ENCODE measurements at places on chromosomes 1 and 21. TPM values are rescaled to one million over a fixed set of nuclear protein-coding genes. Genes with fewer than 3 reads are reported as not detected.
A peak's percentile ranks its signal among the peaks of the same experiment; 100 is the strongest.

DNA sequence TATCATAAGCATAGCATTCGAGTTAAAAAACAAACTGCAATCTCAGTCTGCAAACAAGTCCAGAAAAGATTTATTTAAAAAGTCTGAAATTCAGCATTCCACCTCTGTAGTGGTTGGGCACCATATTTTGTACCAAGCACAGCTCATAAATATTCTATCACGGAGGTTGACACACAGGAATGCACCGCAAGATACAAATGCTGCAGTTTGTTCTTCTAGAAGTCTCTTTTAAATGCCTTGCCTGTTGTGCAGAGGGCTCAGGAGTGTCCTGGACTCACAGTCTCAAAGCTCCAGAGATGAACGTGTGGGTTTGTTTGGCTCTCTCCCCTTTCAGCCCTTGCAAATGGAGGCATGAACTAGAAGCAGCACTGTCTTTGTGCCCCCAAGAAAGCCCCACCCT is 212.4 kb upstream of the USP24 start:
- DNase-seq, result no peak

- no peak for DNase-seq
Observed at GRCh38 chr1:33096363-33097005, 15.5 kb downstream of the AZIN2 start.

DNA sequence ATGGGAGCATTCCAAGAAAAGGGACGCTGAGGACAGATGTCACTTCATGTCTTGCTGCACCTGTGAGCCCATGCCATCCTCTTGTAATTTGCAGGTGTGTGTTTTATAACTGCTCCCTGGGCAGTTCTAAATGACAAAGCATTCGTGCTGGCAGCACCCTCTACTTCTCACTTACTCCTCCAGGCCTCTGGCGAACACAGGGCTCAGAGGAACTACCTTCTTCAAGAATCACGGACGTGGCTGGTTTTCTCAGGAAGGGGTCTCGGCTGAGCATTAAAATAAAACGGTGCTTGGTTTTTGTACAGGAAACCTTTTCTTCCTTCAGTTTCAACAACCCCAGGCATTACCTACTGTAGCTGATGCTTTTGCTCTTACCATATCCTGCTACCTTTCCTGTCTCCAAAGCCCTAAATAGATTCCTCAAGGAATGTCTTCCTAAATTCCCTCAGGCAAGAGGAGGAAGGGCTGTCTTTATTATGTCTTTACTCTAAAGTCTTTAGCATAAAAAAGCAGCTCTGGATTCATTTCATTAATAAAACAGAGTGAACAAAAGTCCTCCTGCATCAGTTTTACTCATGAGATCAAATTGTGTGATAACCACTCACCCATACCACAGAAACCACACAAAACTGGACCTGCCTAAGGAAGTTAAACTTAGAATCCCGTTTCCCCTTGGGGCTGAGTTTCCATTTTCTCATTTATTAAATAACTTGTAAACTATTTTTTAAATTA is 79.0 kb upstream of the MAP10 start:
- DNase-seq, result no peak

DNA sequence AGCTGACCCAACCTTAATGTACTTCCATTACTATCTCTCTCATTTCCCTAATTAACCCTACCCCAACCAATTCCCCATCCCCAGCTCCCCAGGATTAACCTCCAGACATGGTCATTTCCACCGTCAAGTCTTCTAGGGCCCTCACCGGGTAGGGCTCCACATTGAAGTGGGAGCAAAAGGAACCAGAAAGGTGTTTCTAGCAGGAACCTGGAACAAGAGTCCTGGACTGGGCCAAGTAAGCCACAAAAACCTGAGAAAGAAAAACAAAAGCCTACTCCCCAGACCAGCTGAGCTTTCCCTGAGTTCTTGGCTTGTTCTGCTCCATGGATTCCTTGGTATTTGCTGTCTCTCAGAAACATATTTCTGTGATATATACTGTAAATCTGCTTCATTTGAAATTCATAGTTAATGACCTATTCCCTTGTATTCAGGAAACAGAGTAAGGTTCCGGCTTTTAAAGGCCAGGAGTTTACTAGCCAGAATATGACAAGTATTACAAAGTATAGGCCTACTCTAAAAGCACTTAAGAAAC is 58.4 kb downstream of the SYF2 start:
- DNase-seq, result no peak

CCDC30 gene
- total RNA-seq, result 3.5 TPM

DNA sequence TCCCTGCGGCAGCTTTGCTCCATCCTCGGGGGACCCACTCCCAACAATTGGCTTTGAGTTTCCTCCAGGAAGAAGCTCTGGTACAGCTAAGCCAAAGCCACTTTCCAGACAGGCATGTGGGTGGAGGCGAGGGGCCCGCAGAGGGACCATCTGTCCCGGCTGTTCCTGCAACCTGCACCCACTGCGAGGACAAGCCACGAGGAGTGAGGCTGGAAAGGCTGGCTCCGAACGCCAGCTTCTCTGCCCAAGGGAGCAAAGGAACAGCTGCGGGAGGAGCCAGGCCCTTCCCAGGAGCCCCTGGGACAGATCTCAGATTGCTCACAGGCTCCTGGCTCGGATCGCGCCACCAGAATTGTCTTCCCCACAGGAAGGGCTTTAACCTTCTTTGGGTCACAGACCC is 28.3 kb upstream of the PEF1 start:
- DNase-seq, result no peak

DNA sequence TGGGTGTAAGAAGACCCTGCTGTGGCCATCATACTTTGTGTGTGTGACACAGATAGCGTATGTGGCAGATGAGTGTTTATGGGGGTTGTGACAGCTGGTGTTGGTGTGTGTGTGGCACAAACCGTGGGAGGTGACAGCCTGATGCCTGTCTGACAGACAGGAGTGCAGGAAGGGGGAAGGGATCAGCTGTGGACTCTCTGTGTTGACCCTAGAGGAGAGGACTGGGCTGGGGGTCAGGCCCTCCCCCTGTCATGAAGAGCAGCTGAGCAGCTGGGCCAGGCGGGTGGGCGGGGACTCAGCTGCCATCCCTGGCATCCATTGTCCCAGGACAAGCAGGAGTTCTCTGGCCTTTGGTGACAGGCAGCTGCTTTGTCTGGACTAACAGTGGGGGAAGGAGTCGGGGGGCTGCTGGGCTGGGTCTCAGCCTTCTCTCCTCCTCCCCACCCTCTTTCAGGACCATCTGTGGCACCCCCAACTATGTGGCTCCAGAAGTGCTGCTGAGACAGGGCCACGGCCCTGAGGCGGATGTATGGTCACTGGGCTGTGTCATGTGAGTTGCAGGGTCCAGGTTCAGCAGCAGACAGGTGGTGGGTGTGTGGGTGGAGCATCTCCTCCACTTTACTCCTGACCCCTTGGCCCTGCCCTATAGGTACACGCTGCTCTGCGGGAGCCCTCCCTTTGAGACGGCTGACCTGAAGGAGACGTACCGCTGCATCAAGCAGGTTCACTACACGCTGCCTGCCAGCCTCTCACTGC is 2.3 kb downstream of the PLK3 start:
- no peak for DNase-seq

CASQ1 gene
- not detected for total RNA-seq

GRCh38 chr1:35058988-35059387 is 20.2 kb upstream of the ZMYM1 start:
- no peak for DNase-seq

DNA sequence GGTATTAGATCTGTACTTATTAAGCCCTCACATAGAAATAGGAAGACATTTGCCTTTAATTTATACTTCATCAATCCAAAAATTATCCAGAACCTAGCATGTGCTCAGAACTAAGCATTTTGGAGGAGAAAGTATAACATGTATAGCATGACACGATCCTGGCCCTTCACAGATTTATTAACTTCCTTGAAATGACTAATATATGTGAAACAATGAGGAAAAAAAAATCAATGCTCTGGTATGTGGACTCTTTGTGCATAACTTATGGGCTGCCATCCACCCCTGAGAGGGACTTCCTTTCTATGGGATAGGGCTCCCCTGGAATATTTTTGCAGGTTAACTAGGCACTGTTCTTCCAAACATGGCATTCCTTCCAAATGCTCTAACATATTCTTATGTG is 36.6 kb downstream of the CCDC185 start:
- DNase-seq, result no peak

GRCh38 chr21:25589887-25590286 is 17.4 kb downstream of the MRPL39 start:
- no peak for DNase-seq

DNA sequence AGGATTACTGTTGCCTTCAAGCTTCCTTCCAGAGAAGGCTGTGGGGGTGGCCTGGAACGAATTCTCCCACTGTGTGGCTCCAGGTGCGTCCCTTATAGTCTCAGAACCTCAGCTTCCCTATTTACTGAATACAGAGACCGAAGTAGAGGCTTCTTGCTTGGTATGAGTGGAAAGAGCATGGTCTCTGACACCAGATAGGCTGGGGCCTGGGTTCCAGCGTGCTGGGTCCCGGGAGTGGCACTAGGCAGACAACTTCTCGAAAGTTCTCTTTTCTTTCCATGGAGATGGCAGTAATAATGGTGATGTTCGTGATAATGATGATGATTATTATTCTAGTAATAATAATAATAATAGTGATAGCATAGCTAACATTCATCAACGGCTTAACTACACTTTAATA is 161.7 kb downstream of the PTPRU start:
- no peak for DNase-seq

- no peak for DNase-seq
Observed at GRCh38 chr1:22122273-22123070, 20.4 kb downstream of the WNT4 start.

DNA sequence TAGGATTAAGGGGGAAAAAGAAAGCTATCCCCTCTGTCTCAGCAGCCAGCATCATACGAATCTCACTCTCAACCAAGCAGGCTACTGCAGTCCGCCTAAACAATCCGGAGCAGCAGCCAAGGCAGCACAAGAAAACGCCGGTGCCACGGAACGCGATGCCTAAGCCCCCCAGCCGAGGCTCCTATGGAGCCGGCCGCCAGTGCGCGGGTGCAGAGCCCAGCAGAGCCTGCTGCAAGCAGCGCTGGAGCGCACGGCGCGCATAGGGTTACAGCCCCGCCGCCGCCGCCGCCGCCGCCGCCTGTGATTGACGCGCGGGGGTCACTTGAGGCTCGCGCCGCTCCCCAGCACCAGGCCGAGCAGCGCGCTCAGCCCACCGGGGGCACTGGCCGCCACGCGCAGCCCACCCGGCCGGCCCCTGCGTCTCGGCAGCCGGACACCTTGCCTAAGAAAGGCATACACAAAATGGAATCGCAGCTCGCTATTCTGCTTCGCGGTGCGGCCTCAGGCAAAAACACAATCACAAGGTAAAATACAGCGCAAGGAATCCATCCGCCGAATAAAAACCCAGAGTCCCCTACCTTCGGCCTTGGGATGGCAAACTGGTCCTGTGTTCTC is 780 bp downstream of the HIVEP3 start:
- DNase-seq, result no peak

- no peak for DNase-seq
Observed at GRCh38 chr1:18748435-18748834, 111.0 kb downstream of the TAS1R2 start.

CFHR4 gene
- total RNA-seq, result not detected

DNA sequence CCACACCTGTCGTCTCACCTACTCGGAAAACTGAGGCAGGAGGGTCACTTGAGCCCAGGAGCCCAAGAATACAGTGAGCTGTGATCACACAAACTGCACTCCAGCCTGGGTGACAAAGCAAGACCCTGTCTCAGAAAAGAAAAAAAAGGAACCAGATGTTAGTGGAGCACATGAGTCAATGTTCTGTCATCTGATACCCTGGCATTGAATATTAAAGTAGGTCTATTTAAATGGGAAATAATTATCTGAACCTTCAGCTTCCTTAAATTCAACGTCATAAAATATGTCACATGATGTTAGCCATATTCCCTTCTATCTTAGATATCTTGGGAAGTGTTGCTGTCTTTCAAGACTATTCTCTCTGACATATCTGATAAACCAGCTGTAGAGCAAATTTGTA is 47.3 kb downstream of the NCAM2 start:
- no peak for DNase-seq

DNA sequence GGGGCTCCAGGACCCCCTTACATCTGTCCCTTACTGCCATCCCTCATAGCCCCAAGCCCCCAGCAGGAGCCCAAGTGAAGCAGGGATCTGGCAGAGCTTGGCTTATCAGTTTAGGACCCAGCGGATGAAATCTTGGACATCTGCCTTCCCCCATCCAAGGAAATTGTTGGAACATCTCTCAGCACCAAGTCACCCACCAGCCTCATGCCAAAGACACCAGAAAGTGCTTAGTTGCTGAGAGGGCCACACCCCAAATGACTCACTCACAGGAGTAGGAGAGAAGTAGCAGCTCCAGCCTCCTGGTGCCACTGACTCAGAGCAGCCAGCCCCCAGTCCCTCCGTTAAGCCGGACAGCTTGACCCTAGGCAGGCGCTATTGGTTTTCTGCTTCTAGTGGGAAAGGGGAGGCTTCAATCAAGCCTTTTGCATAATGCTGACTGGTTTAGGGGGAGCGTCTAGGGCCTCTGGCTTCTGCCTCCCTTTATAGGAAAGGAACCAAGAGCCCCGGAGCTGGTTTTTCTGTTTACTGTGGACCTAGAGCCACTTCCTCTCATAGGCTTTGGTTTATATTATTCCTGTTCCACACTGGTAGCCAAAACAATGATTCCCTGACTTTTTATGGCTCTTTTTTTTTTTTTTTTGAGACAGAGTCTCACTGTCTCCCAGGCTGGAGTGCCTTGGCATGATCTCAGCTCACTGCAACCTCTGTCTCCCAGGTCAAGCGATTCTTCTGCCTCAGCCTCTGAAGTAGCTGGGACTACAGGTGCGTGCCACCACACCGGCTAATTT is 114.2 kb upstream of the IPO9 start:
- peak; percentile 55 for DNase-seq

COL18A1 gene
- total RNA-seq, result 103 TPM

EDEM3 gene
- 47.1 TPM for total RNA-seq

HPCA gene
- total RNA-seq, result not detected

GLMN gene
- 7.7 TPM for total RNA-seq

CFHR5 gene
- not detected for total RNA-seq

DNA sequence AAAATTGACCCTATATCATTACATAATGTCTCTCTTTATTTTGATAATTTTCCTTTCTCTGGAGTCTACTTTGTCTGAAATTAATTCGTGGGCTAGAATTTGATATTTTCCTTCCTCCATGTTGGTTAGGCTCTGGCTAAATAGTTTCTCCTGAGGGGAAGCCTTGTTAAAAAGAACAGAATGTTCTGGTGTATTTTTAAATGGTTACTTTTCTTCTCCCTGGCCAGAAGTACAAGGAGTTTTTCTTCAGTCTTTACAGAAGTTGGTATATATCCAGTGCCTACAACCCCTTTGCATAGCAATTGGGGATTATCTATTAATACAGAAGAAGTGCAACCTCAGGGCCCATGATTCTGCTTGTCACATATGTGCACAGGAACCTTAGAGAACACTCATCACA is 185.6 kb upstream of the RAB4A start:
- no peak for DNase-seq

IVL gene
- not detected for total RNA-seq

GRCh38 chr1:104082221-104082620 is 332.5 kb downstream of the AMY1C start:
- no peak for DNase-seq

FAM163A gene
- not detected for total RNA-seq

GRCh38 chr1:162020150-162020549 is 3.5 kb downstream of the OLFML2B start:
- no peak for DNase-seq
